ENCODE measurements at places on chromosomes 6 and 20.

DNA sequence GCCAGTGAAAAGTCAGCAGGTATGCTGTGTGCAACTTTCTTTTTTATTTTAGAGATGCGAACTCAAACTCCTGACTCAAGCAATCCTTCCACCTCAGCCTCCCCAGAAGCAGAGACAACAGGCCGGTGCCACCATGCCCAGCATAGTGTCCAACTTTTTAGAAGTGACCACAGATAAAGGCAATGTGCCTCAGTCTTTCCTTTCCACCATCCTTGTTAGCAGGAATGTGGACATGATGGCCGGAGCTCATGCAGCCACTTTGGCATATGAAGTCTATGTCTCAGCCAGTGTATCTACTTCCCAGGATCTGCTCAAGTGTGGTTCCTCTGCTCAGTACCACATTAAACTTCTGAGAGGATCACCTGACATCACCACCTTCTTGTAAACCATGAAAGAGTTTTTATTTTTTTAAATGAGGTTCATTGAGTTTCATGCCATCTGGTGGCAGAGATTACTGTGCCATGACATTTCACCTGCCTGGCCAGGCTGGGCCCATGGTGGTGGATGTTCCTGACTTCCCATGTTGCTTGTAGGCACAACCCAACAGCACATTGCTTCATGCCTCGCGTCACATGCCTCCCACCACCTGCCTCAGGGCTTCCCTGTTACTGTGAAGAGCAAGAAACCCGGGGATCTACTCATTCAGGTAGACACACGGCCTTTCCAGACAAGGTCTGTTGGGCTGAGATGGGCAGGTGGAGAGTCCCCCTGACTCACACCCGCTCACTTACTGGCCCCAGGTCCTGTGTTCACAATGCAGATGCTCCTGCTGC is 216.5 kb downstream of the LY86 start:
- DNase-seq, result no peak

DNA sequence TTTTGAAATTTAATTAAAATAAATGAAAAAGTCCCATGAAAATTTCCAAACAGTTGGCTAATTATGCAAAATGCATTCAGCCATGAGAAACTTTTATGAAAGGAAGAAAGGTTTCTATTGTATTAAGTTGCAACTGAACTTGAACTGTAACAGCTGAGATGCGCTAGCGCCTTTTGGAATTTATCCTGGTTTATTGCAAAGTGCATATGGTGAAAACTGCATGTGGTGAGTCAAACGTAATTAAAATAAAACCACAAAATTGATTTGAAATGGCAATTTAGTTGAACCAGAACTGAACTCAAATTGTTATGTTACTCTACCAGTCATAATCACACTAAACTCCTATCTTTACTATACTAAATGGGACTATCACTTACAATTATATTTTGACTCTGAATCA is 46.4 kb upstream of the COL21A1 start:
- no peak for DNase-seq

GRCh38 chr20:33986560-33987216 is 7.0 kb upstream of the RALY start:
- DNase-seq, result no peak

DNA sequence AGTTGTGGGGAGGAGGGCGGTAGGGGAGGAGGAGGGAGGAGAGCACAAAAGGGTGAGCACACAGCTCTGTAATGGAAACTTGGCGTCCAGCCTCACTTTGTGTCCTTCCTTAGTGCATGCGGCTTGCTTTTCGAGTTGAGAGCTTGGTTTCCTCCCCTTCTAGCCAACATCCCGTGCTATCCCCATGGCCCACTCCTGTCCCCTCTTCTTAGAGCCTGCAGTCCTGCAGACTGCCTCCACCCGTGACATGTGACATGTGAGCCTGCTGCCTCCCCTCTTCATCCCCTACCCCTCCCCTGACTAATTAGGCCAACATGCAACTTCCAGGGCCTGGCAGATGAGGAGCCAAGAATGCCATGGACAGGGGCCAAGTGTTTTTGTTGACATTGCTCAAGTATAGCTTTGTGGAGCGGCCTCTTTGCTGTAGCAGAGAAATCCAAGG is 63.2 kb downstream of the SLC24A3 start:
- DNase-seq, result peak; percentile 93

GRCh38 chr20:23826541-23827021 is at the start of gene CST2:
CST2 (minus strand) TSS chr20:23826729; CDS start chr20:23826660, 69 bp downstream.
- no peak for DNase-seq

DNA sequence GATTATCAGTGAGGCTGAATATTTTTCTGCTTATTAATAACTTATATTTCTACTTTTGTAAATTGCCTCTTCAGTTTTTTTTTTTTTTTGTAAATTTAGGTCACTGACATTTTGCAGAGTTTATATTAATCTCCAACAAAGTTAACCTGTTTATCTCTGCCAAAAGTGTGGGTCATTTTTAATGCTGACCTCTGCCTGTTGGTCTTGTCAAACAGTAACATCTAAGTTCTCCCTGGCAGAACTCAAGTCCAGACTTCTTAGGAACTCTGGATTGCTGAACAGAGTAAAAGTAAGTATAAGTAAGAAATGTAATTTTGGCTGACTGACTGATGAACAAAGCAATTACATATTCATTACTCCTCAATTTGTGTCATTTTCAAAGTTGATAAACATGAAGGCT is 83.9 kb downstream of the CD109 start:
- no peak for DNase-seq

GRCh38 chr6:43942616-43943015 is 172.6 kb downstream of the VEGFA start:
- no peak for DNase-seq

Measured in uterus (tissue), 4 donors.